IMR-90 (cell line): ENCODE measurements at places on chromosomes 7 and 10.

DNA sequence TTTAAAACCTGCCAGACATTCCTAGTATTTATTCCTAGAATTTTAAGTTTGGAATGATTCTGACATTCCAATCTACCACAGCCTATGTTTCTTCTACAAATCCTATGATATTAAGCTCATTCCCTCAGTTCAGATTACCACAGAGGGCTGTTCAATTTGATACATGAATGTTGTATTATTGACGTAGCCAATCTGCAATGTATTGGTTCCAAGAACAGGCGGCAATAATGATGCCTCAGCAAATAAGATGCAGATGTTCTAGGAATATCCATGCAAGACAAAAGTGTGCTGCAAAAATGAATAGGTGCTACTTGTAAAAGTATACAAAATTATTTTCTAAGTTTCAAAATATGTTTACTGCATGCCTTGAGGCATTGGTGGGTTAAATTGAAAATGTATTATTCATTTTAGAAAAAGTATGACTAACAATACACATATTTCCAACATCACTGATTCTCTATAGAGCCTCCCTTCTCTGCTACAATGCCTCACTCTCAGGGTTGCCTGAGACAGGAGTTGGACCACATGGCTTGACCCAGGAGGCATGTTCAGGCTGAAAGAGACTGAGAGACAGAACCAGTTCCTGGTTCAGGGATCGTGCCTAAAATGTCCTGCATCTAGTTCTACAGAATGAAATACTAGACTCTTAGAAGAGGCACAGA is 94.1 kb upstream of the CREB5 start:
- no peak for DNase-seq

- DNase-seq, result no peak
These were observed 266.7 kb downstream of the RNLS start for GRCh38 chr10:88316292-88316861.

DNA sequence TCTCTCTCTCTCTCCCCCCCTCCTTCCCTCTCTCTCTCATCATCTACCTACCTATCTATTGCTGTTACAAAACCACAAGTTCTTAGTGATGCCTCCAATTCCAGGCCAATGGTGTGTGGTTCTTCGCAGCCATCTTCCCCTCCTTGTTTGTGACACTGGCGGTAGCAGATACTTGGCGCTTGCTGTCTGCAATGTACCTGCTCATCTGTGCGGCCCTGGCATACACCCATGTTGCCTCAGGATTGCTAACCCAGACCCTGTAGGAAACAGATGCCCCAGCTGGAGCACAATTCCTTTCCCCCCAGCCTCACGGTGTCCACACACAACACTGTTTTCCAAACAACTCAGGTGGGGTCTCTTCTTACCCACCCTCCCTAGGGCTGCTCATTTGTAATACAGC is 13.6 kb upstream of the DPYSL4 start:
- DNase-seq, result no peak

DNA sequence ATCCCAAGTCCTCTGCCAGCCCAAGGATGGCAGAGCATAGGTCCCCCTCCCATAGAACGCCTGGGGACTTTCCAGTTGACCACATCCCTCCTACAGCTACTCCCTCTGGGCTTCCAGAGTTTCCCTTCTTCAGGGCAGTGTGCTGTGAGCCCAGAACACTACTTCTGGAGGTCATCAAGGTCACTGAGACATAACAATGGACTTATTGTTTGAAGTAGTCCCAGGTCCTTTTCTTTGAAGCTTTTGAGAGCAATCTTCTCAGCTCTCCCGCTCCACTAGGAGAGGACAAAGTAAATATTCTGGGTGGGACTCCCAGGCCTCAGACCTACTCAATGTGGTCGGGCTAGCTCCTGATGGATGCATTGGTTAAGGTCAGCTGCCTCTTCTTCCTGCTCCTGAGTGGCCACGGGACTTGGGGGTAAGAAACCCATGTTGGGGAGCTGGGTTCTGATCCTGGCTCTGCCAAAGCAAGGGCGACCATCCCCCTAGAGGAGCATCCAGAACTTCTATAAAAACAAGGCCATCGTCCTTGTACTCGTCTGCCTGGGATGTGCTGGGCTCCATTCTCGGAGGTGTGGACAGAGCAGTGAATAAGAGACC is 83.5 kb upstream of the DDC start:
- no peak for DNase-seq

DNA sequence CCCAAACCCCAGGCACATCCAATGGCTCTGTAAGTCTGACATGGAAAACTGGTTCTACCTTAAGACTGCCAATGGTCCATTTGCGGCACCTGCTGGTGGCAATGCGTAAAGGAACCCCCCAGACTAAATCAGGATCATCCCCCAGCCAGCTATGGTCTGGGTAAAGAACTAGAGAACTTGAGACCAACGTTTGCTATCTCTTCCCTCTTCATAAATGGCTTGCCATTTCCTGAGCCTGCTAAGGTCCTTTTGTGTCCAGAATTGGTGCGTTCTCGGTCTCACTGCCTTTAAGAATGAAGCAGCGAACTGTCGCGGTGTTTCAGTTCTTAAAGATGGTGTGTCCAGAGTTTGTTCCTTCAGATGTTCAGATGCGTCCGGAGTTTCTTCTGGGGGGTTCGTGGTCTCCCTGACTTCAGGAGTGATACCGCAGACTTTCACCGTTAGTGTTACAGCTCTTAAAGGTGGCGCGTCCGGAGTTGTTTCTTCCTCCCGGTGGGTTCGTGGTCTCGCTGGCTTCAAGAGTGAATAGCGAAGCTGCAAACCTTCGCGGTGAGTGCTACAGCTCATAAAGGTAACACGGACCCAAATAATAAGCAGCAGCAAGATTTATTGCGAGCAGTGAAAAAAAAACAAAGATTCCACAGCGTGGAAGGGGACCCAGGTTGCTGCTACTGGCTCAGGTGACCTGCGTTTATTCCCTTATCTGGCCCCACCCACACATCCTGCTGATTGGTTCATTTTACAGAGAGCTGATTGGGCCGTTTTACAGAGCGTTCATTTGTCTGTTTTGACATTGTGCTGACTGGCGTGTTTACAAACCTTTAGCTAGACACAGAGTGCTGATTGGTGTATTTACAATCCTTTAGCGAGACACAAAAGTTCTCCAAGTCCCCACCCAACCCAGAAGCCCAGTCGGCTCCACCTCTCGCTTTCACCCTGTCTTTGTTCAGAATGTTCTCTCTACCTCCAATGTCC is 95.4 kb downstream of the ELMO1 start:
- no peak for DNase-seq
